ENCODE measurements at places on chromosomes 4 and X.

DNA sequence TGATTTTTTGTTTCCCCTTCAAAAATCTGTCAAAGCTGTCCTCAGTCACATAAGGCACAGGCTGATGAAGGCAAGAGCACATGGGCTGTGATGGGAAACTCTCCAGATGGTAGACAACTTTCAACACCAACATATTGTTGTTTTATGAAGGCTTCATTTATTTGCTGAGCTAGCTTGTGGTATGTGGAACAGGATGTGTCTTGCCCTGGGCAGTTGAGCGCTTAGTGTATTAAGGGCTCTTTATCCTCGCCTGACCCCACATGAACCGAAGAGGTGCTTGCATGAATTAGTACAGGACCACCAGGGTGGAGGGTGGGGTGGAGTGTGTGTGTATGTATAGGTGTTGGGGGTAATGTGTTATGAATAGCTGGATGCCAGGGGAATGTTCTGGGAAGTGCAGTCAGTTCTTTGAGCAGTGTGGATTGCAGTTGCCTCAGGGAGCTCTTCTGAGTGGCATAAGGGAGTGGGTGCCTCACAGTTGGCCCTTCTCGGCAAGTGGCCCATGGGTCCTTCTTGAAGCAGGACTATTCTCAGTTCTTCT is 103.1 kb downstream of the PHEX start:
- DNase-seq = peak; percentile 73

DNA sequence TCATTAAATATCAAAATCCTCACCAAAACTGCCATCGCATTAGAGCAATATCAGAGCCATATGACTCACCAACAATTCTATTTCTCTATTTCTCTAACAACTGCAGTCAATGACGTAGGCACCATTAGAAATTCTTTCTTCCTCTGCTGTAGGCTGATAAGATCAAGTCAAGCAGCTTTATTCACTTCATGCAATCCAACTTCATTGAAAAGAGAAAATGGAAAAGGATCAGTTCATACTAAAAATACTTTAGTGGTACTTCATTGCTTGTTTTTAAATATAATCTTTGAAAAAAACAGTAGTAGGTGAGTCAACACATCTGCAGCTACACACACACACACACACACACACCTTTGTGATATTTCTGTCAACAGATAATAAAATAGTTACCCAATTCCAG is 345.3 kb upstream of the TENM3 start:
- DNase-seq = no peak

DNA sequence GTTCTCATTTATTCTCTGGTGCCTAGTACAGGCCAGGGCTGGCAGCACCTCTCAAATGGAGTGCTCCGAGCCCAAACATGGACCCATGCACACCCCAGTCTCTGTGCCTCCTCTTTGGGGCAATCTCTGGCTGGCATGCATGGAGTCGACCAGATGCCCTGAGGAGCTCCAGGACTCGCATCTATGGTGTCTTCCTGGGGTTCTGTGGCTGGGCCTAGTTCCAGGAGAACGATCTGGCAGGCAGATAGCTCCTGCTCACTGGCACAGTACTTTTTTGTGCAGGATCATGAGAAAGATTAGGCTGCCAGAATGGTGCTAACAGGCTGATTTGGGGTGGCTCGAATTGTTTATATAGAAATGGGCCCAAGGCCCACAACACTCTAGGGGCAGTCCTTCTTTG is 72.0 kb upstream of the PJA1 start:
- DNase-seq = no peak

DNA sequence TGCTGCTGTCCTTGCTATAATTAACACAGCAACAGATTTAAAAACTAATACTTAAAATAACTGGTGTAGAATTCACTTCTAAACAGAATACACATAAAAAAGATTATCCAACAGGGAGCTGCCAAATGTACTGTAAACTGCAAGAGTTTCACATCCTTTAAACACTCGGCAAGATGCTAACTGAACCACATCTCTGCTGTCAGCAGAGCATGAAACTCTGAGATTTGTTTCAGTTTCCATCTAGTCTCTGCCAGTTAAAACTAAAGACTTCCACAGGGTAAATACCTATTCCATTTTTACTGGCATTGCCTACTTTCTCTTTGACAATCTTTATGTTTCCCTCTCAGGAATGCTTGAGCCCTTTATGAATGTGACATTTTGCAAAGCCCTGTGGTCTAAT is 127.7 kb downstream of the SLC7A11 start:
- no peak for DNase-seq

- no peak for DNase-seq
Observed at GRCh38 chr4:41537292-41537890, 566 bp upstream of the LIMCH1 start.

GRCh38 chr4:88283661-88284438 is 511 bp downstream of the PPM1K start:
- peak; percentile 82 for DNase-seq

DNA sequence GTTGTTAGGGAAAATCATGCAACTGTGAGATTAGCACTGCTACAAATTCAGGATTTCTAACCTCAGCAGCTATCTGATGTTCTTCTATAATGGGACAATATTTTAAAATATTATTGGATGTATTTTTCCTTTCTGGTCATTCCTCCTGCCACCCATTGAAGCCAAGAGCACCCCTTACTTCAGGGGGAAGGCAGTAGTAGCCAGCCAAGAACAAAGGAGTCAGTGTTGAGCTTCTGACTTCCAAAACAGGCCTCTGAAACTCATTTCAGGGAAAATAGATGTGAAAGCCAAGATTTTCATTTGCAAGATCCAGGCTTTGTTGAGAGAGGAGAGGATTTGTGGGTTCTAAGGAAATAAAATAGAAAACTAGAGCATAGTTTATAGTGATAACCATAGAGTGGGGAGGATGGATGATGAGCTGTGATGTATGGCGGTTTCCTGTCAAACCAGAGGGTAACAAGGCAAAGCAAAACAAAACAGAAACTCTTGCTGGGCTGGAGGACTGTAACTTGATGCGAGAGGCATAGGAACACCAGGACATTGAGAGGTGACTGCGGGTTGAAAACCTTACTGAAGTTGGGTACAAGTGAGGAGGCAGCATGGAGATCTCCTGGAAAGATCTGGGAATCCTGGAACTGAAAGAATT is 173.7 kb upstream of the LEF1 start:
- DNase-seq = no peak

- no peak for DNase-seq
Observed at GRCh38 chr4:152021788-152022438, 261.1 kb upstream of the GATB start.

GRCh38 chrX:149284616-149285015 is 220.5 kb downstream of the IDS start:
- no peak for DNase-seq
